ENCODE measurements at places on chromosomes 12 and 14.

GRCh38 chr12:56998316-56998715 is 8.0 kb downstream of the ZBTB39 start:
- no peak for DNase-seq

- no peak for DNase-seq
Measured at GRCh38 chr12:31687101-31687527, 27.6 kb downstream of the ETFBKMT start.

DNA sequence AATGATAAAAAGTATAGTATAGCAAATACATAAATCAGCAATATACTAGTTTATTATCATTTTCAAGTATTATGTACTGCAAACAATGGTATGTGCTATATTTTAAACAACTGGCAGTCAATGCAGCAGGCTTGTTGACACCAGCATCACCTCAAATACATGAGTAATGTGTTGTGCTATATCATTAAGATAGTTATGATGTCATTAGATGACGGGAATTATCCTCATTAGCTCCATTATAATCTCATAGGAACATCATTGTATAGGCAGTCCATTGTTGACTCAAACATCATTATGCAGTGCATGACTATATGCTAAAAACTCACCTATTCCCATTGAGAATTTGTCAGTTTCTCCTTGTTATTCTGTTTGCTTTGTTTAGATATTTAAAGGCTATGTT is 85.4 kb downstream of the PRKD1 start:
- DNase-seq: no peak

GRCh38 chr12:22082190-22082701 is 36.2 kb downstream of the CMAS start:
- DNase-seq: no peak

GRCh38 chr14:101761881-101762529 is 496 bp downstream of the PPP2R5C start:
- no peak for DNase-seq

DNA sequence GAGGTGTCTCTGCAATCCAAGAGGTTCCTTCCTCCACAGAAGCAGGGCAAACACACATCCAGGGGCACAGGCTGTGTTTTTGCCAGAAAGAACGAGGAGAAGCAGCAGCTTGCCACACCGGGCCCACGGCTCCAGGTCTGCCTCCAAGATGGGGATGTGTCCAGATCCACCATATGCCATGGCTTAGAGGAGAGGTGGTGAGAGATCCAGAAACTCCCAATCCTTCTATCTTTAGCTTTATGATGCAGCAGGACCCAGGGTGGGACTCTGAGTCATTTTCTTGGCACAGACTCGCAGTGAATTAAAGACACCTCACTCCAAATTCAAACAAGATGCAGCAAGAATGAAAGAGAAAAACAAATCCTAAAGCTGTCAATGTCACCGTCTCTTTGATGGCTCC is 481.4 kb upstream of the TMEM132C start:
- peak; percentile 58 for DNase-seq

DNA sequence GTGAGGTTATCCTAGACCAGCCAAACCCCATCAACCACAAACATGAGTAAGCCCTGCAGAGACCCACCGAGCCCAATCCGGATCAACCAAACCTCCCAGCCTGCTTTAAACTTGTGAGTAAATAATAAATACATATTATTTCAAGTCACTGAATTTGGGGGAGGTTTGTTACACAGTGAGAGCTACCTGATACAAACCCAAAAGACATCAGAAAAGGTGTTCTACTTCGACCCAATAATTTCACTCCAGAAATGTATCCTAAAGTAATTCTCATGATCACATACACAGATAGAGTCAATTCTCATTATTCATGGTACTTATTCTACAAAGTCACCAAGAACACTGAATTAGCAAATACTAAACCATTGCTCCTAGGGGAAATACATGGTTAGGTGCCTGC is 16.2 kb upstream of the CORO1C start:
- DNase-seq: no peak
